Naive thymus-derived CD8-positive, alpha-beta T cell (primary cell): ENCODE measurements at places on chromosomes 2 and 18.

DNA sequence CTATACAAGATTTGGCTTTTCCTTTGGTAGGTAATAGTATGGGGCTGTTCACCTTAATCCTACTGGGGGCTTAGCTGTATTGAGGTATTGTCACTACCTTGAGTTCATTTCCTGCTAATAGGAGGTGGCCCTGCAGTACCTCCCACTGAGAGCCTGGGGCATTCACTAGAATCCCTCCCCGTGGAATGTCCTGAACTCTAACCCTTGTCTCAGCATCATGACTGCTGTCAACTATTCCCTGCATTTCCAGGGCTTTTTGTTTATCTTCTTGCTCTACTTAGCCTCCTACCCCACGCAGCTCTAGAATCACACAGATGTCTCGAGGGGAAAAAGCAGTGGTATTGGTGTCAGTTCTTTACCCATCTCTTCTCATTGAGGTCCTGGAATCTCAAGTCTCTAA is 542.3 kb downstream of the METTL4 start:
- DNase-seq = no peak
- no peaks in the 10 kb centered on the region for H3K36me3 ChIP-seq
- peaks cover 3% of the 10 kb centered on the region for H3K27me3 ChIP-seq
- no peak overlapping the region for H3K4me3 ChIP-seq
- H3K4me1 ChIP-seq = no peaks in the 10 kb centered on the region

- H3K36me3 ChIP-seq = no peaks in the 10 kb centered on the region
- peaks cover 4% of the 10 kb centered on the region for H3K4me1 ChIP-seq
- no peak for DNase-seq
- H3K27me3 ChIP-seq = peaks cover 20% of the 10 kb centered on the region
- no peak overlapping the region for H3K4me3 ChIP-seq
- H3K27ac ChIP-seq = peak overlapping the region; percentile 46
These were observed 88.3 kb downstream of the NRP2 start for GRCh38 chr2:205770577-205770976.

GRCh38 chr2:238465487-238466242 is 38.9 kb downstream of the ASB1 start:
- peaks cover 2% of the 10 kb centered on the region for H3K4me1 ChIP-seq
- no peak for DNase-seq
- no peak overlapping the region for H3K4me3 ChIP-seq
- H3K27me3 ChIP-seq = no peaks in the 10 kb centered on the region
- H3K36me3 ChIP-seq = peaks cover 23% of the 10 kb centered on the region

GRCh38 chr2:226742347-226742746 is 57.3 kb downstream of the IRS1 start:
- no peaks in the 10 kb centered on the region for H3K27me3 ChIP-seq
- no peak for DNase-seq
- H3K4me3 ChIP-seq = no peak overlapping the region

GRCh38 chr18:2096551-2096950 is 474.8 kb downstream of the METTL4 start:
- no peak overlapping the region for H3K4me3 ChIP-seq
- H3K36me3 ChIP-seq = no peaks in the 10 kb centered on the region
- no peak overlapping the region for H3K27ac ChIP-seq
- no peaks in the 10 kb centered on the region for H3K4me1 ChIP-seq
- no peak for DNase-seq

GRCh38 chr18:36650266-36650665 is 178.5 kb downstream of the TPGS2 start:
- no peaks in the 10 kb centered on the region for H3K36me3 ChIP-seq
- H3K4me3 ChIP-seq = no peak overlapping the region
- H3K27ac ChIP-seq = no peak overlapping the region

- peaks cover 5% of the 10 kb centered on the region for H3K4me1 ChIP-seq
- no peak overlapping the region for H3K27ac ChIP-seq
- no peak overlapping the region for H3K4me3 ChIP-seq
- H3K27me3 ChIP-seq = no peaks in the 10 kb centered on the region
These were observed 125.7 kb upstream of the FZD5 start for GRCh38 chr2:207895274-207895860.

DNA sequence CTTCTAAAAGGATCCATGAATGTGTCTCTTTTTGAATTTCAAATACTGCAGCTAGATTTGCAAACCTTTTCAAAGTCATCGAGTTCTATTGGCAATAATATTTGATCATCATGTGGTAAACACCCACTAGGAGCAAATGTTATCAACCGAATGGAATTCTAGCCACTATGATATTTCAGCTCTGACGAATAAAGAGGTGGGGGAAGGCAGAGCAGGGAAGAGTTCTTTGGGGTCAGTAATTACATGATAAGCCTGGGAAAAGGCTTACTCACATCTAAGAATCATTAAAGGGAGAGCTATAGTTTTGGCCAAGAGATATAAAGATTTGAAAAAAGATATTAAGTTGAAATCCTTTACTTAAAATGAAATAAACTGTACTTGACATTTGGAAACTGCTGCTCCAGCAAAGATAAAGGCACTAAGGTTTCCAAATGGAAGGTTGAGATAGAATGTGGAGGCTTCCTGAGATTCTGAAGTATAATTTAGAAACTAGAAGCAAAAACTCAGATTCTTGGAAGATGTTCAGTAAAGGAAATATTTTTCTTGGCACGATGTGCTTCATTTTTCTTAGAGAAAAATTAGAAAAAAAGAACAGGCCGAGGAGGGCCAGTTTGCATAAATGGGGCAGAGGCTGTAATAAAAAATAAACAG is 104.7 kb upstream of the ARHGAP28 start:
- no peak for DNase-seq
- no peak overlapping the region for H3K27ac ChIP-seq
- H3K4me3 ChIP-seq = no peak overlapping the region
- no peaks in the 10 kb centered on the region for H3K36me3 ChIP-seq
- H3K4me1 ChIP-seq = no peaks in the 10 kb centered on the region
- H3K27me3 ChIP-seq = no peaks in the 10 kb centered on the region

- no peak overlapping the region for H3K4me3 ChIP-seq
- H3K27me3 ChIP-seq = peaks cover 6% of the 10 kb centered on the region
These were observed 55.1 kb downstream of the RHOB start for GRCh38 chr2:20501974-20502373.

DNA sequence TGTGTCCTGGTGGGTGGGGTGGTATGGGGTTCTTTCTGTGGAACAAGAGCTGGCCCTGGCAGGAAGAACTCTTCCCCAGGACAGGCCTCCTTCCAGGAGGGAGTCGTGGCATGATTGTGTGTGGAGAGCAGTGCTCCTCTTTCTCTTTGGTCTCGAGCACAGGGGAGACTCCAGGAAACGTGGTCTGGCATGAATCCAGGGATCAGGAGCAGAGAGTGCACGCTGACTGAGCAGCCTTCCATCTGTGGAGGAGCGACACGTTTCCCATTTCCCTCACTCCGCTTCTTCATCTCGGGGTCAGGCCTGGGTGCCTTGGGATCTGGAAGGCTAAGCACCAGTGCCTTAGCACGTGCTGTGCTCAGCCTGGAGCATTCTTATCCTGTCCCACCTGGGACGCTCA is 132.0 kb upstream of the HDAC4 start:
- no peak overlapping the region for H3K4me3 ChIP-seq
- no peaks in the 10 kb centered on the region for H3K4me1 ChIP-seq
- peaks cover 4% of the 10 kb centered on the region for H3K36me3 ChIP-seq
- peaks cover 2% of the 10 kb centered on the region for H3K27me3 ChIP-seq
- H3K27ac ChIP-seq = no peak overlapping the region
- DNase-seq = no peak

- no peaks in the 10 kb centered on the region for H3K4me1 ChIP-seq
- no peak for DNase-seq
- no peaks in the 10 kb centered on the region for H3K36me3 ChIP-seq
- H3K27me3 ChIP-seq = peaks cover 3% of the 10 kb centered on the region
These were observed 33.0 kb upstream of the CCDC195 start for GRCh38 chr2:224749136-224749535.

DNA sequence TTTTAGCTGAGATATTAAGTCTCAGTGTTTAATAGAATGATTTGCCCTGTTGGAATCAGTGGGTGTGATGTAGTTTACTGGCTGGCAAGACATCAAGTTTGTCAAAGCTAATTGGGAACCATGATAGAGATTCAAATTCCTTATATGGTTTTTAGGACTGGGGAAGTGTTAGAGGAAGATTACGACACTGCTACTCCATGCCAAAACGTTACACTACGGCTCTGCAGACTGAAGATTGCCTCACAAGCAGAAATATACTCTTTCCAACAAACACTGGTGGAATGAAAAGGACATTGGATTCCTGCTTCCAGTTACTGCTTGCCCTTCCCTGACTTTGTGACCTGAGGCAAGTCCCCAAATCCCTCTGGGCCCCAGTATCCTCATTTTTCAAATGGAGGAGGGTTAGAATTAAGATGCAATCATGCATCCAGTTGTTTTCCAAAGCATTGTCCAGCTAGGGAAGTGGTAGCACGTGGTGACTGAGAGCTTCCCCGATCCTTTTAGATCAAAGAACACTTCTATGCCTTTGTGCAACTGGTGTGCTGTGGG is 147.6 kb downstream of the CDC42EP3 start:
- no peaks in the 10 kb centered on the region for H3K36me3 ChIP-seq
- no peaks in the 10 kb centered on the region for H3K27me3 ChIP-seq
- H3K27ac ChIP-seq = no peak overlapping the region
- no peak for DNase-seq

DNA sequence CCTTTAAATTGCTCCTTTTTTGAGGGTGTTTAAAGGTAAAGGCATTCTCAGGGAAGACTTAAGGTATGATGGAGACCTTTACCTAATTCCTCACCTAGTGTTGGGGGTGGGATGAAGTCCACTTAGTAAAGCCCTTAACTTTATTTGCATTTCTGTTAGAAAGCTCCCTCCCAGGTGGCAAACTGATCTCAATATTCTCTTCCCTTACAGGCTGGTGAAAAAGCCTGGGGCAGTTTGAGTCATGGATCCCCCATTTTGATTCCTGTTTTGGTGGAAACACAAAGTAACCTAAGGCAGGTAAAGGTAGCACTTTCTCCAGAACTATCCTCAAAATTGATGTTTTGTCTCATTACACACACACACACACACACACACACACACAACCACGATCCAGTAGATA is 33.8 kb upstream of the HNRNPA3 start:
- peaks cover 11% of the 10 kb centered on the region for H3K27me3 ChIP-seq
- H3K36me3 ChIP-seq = no peaks in the 10 kb centered on the region
- no peak overlapping the region for H3K27ac ChIP-seq
- DNase-seq = no peak
- no peak overlapping the region for H3K4me3 ChIP-seq

DNA sequence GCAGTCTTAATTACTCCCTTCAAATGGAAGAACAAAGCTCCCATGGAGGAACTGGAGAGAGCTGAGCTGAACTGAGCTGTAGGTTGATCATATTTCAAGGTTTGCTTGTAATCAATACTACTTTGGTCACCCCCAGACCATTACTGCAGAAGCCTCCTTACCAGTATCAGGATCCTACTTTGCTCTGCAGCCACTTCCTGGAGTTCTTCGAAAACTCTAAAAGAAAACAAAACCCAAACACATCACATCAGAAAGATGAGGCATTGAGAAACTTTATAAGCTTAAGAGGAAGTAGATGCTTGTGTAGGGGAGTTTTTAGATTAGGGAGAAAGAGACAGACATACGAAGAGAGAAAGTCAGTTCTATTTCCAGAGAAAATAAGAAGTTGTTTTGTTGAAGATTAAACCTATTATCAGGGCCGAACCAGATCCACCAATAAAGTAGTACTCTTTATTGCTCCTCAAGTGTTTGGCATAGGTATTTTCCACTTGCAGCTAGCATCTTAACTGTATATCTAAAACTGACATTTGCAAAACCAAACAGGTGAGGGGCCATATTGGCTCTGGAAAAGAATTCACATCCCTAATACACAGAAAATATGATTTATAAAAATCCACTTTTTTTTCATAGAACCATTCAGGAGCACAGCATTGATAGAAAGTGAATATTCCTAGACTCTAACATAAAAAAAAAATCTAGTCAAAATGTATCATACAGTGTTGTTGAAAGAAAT is 166.9 kb upstream of the KLF7 start:
- no peaks in the 10 kb centered on the region for H3K36me3 ChIP-seq
- H3K4me1 ChIP-seq = peaks cover 22% of the 10 kb centered on the region
- H3K27ac ChIP-seq = no peak overlapping the region
- no peak overlapping the region for H3K4me3 ChIP-seq
- no peak for DNase-seq

DNA sequence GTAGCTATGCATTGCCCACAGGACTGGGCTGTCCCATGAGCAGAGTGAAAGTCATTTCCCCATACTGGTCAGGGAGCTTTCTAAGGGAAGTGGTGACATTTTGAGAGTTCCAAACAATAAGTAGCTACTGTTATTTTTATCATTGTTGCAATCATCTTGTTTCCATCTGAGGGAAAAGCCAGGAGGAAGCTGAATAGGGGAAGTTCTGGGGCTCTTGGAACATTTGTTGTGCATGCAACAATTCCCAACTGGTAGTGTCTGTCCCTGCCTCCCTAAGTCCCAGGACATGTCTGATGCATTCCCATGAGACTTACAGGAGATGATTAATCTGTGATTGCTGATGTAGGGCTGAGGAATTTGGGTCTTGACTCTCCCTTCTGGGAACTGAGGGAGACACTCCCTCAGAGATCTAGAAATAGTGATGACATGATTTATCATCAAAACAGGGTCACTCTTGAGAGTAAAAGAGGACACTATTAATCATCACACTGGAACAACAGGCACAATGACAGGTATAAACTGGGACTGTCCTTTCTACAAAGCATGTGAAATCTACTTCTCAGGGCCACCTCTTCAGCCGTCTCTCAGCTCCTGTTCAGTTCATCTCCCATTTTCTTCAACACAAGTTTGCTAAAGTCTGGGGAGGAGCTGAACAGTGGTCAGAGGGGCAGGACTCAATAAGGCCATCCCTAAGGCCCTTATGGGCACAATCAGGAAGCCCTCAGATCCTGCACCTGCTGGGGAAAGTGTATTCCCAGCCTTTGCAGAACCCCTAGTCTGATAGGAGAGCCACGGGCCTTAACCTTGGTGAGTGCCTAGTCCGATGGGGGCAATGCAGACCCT is 28.0 kb upstream of the MARCO start:
- H3K27ac ChIP-seq = no peak overlapping the region
- no peaks in the 10 kb centered on the region for H3K36me3 ChIP-seq
- H3K27me3 ChIP-seq = no peaks in the 10 kb centered on the region
- DNase-seq = no peak

GRCh38 chr2:66024391-66024790 is 410.5 kb upstream of the MEIS1 start:
- no peaks in the 10 kb centered on the region for H3K4me1 ChIP-seq
- no peak overlapping the region for H3K4me3 ChIP-seq
- H3K27me3 ChIP-seq = no peaks in the 10 kb centered on the region
- no peak overlapping the region for H3K27ac ChIP-seq
- H3K36me3 ChIP-seq = no peaks in the 10 kb centered on the region

GRCh38 chr2:22406625-22407024 is 978.4 kb upstream of the KLHL29 start:
- no peak overlapping the region for H3K27ac ChIP-seq
- H3K36me3 ChIP-seq = no peaks in the 10 kb centered on the region
- H3K4me3 ChIP-seq = no peak overlapping the region
- H3K4me1 ChIP-seq = no peaks in the 10 kb centered on the region
